AG04449 (cell line): ENCODE measurements at places on chromosomes 2 and 18.

GRCh38 chr2:4047961-4048891, 344.9 kb downstream of the DCDC2C start:
- no peak for DNase-seq

DNA sequence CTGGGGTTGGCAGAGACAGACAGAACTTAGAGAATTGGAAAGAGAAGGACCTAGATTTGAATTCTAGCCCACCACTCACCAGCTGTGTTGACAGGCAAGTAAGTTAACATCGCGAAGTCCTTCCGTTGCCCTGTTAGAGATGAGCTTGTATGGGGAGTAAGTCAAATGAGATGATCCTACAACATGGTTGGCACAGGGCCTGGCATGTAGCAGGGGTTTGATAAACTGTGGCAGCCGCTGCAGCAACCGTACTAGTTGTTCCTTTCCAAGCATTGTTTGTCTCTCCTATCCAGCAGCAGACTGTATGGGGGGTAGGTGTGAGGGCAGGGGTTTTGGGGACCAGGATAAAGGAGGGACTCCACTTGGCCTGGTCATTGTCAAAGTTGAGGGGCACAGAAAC, 16.0 kb downstream of the TET3 start:
- DNase-seq: no peak

DNA sequence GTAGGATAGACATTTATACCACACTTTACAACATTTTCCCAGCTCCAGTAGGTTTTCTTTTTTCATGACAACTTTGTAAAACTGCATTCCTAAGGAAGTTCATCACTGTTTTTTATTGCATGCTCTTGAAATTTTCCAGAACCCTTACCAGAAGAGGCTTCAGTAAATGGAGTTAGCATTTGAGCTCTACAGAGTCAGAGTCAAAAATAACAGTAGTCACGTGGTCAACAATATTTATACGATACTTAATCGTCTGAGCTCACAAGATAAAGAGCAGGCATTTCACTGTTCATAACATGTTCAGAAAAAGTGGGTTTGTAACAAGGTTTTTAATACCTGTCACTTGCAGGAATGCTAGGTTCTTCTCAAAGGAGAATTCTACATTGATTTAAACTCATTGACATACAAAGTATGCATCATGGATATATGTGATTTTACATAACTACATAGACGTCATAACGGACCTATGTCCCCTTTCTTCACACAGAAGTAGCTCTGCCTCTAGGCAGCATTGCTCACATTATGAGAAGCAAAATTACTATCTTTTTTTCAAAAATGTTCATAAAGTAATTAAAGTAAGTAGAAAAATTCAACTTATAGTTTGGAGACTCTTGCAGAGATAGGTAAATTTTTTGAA, 187.0 kb upstream of the COL3A1 start:
- DNase-seq: peak; percentile 70

DNA sequence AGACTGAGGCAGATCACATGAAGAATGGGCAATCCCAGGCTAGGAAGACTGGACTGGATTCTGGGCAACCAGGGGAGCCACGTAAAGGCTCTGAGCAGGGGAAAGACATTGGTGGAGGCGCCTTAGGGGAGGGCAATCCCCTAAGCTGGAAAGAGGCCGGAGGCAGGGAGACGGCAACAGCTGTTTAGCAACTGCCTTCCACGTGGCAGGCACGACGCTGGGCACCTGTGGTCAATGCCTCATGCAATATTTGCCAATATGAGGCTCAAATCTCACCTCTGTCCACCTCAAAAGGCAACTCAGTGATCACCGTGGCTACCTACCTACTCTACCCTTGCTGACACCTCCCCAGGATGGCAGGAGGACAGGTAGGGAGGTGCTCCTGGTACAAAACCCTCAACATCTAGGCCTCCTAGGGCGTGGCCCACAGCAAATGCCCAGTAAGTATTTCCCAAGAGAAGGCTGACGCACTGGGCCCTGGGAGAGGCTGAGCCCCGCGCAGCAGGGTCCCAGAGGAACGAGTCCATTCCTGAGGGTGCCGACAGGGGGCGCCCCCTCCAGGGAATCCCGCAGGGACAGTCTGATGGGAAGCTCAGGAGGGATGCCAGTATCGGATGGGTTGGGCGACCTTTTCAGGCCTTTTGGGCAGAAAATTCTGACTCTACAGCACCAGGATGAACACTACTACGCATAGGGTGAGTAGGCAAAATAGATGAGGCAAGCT, 8.9 kb downstream of the BOLA3 start:
- DNase-seq: no peak

GRCh38 chr18:47490882-47491281, 239.4 kb upstream of the SKOR2 start:
- no peak for DNase-seq

DNA sequence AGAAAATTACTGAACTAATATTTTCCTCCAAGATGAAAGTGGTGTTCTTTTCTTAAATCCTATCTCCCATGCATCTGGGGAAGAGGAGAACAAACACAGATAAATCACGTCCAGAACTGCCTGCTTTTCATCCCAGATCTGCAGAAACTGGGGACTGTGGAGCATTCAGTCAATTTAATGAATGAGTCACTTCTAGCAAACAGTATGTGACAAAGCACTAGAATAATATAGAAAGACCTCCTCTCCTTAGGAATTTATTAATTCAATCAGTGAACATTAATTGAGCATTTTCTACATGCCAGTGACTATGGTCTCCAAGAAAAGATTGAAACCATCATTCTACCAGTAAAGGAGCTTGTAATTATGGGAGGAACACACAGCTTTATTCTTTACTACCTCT, 693.4 kb upstream of the ID2 start:
- DNase-seq: no peak

DNA sequence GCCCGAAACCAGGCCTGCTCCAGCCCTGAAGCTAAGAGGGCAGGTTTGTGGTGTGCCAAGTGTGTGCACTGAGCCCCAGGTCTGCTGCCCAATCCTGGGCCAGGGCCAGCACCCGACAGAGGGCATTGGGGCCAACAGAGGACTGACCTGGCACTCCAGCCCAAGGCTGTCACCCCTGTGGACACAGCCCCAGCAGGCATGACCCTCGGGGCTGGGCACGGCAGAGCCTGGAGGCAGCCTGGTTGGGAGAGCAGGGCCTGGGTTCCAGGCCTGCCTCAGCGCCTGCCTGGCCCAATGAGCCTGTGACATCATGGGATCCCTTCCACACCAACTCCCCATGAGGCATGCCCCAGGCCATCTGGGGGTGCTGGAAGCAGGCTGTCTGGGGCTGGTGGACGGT, 10.8 kb upstream of the SNED1 start:
- no peak for DNase-seq

DNA sequence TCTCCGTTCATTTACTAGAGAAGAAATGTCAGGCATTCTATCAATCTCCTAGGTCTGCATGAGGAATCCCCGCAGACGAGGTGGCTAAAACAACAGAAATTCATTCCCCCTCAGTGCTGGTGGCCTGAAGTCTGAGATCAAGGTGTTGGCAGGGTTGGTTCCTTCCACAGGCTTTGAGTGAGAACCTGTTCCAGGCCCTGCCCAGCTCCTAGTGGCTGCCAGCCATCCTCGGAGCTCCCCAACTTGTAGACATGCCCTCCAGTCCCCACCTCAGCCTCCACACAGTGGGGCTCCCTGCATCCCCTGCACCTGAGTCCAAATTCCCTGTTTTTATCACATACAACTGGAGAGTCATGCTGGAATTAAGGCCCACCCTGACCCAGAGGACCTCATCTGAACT, 145.3 kb upstream of the ALKAL2 start:
- no peak for DNase-seq

GRCh38 chr2:120433816-120434290, 87.9 kb downstream of the INHBB start:
- no peak for DNase-seq
